KBM-7 (cell line): ENCODE measurements at places on chromosomes 11 and 22.

DNA sequence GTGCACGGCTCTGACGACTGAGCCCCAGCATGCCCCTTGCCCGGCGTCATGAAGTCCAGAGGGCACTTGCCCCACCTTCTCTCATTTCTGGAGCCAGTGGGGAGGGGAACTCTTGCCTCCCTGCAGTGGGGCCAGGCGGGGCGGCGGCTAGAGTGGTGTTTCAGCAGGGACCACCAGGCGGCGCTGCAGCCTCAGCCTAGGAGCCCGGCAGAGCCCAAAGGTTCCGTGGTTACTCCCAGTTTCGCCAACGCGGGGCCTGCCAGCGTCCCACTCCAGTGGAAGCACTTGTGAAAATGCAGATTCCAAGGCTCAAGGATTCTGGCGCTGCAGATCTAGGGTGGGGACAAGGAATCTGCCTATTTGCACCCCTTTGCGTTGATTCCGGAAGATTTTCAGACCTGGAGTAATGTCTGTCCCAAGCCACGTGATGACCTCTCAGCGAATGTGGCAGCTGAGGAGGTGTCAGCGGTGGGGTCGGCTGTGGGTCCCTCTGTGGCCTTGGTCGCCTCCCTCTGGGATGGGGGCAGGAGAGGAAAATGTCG lies 55.7 kb downstream of the CD82 start:
- peak; percentile 73 for DNase-seq

- DNase-seq: no peak
Observed at GRCh38 chr11:324156-324555, 3.5 kb upstream of the IFITM3 start.

GRCh38 chr11:119688356-119688755 lies 40.6 kb downstream of the NECTIN1 start:
- DNase-seq: no peak

DNA sequence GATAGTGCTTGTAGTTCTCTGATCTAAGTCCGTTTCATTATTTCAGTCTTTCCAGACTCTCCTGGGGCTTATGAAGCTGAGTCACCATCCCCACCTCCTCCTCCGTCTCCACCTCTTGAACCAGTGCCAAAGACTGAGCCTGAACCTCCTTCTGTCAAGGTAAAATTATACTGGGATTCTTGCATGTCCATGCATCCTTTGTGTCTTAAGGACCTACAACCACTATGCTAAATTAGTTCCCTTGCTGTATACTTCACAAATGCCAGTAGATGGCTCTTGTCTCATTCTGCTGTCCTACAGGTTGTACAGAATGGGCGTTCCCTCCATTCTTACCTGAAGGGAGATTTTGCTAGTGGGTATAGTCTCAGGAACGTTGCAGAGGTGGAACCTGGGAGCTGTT lies 42.2 kb downstream of the POLD3 start:
- no peak for DNase-seq

DNA sequence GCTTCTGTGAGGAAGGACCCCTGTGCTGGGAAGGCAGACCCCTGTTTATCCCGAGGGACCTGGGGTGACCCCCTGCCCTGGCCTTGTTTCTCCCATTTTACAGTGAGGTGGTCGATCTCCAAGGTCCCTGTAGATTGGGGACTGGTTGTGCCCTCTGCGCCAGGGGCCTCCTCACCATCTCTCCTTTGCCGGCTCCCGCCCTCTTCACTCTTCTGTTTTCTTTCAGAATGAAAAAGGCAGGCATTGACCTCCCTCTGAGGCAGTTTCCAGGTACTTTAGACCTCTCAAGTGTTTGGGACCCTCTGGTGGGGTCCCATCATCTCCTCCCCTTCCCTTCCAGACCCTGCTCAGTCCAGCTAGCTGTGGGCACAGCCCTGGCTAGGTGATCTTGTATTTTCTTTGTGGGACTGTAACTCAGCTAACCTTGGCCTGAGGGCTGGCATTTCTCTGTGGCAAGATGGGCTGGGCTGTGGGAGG lies 1.5 kb downstream of the SERPINH1 start:
- no peak for DNase-seq

DNA sequence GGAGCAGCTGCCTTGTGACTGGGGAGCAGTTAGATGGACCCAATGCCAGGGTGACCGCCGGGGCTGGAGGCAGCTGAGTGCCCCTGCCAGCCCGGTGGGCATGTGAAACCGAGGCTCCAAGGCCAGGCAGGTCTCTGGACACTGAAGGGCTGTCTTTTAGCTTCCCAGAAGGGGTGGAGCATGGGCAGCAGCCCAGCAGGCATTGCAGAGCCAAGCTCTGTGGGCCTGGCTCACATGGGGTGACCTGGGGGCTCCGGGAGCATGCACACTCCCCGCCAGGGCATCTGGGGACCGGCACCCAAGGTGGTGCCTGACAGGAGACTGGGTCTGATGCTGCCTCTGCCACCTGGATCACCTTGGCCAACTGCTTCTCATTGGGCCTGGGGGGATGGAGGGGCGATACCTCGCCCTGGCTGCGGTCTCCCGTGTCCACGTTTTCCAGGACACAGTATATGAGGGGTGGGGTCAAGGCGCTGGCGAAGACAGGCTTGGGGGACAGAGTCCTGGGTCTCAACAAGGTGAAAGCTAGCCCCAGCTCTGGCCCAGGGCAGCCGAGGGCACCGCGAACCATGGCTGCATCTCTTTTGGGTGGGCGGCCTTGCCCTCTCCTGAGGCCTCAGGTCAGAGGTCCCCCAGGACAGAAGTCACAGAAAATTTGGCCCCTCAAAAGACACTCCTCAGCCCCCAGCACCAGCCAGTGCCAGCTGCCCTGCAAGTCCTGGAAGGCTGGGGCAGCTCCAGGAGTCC lies 3.5 kb downstream of the INS start:
- DNase-seq: no peak

GRCh38 chr11:74465291-74465708 lies 2.0 kb downstream of the KCNE3 start:
- no peak for DNase-seq
